ENCODE measurements at places on chromosomes 3 and 15.

GRCh38 chr3:115843206-115843605 lies 219.9 kb downstream of the GAP43 start:
- no peak for DNase-seq

GRCh38 chr3:65174713-65175112 lies 486.9 kb upstream of the ADAMTS9 start:
- DNase-seq: no peak

DNA sequence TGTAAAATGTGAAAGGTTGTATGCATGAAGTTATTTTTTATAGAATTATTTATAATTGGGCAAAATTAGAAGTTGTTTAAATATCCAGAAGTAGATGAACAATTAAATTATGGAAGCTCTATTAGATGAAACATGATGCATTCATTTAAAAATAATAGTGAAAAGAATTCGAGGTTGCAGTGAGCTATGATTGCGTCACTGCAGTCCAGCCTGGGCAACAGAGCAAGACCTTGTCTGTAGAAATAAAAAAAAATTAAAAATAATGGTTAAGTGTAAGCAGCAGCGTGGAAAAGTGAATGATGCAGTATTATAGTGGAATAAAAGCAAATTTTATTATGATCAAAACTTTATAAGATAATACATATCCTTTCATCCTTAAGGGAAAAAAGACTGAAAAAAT lies 14.3 kb downstream of the BUB1B start:
- no peak for DNase-seq

DNA sequence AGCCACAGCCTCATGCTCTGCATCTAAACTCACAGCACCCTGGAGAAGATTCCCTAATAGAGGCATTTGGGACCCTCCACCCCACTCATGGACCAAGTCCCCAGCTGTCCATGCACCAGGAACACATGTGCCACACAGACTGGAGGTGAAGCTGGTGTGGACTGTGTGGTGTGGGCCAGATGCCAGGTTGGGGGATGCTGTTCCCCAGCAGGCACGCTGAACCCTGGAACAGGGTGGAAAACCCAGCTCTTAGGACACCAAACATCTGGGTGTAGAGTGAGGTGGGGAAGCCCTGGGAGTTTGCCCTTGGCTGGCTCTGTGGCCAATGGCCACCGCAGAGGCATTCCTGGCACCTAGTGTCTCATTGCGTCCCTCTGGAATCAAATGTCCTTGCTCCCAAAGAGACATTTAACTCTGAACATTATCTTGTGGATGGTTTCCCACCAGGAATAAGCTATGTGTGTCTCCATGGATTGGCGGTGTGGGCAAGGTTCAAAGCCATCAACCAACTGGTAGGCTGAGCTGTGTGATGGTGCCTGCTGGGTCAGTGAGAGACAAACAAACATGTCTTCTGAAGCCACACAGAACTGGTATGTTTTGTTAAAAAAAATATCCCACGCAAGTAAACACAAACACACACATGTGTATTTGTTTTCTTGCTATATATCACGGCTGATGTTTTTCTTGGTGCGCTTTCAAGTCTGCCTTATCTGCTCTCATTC lies 65.0 kb downstream of the EXOG start:
- no peak for DNase-seq
